ENCODE measurements at places on chromosomes 4 and X.
A peak's percentile ranks its signal among the peaks of the same experiment; 100 is the strongest.

GRCh38 chr4:173264684-173265185, 69.4 kb downstream of the HMGB2 start:
- peak; percentile 31 for DNase-seq

- DNase-seq, result no peak
Observed at GRCh38 chrX:141214196-141214595, 28.1 kb downstream of the SPANXC start.

DNA sequence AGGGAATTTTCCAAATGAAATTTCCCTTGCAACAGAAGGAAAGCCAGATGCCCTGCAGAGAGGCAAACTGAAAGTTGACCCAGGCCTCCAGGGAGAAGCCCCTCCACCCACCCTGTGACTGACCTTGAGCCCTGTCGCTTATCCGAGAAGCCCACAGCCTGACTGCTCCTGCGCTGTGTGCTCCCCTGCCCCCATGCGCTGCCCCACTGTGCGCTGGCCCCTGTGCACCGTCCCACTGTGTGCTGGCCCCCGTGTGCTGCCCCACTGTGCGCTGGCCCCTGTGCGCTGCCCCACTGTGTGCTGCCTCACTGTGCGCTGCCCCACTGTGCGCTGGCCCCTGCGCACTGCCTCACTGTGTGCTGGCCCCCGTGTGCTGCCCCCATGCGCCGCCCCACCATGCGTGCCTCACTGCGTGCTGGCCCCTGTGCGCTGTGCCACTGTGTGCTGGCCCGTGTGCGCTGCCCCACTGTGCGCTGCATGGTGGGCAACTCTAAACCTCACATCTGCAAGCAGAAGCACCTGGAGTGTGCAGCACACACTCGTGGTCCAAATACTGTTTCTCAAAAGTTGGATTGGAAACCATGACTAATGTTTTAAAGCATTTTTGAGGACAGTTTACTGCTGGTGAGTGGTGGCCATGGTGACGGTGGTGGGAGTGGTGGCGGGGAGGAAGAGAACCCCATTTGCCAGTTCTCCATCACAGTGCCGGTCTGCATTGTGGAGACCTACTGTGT, 8.3 kb upstream of the GRPEL1 start:
- no peak for DNase-seq

DNA sequence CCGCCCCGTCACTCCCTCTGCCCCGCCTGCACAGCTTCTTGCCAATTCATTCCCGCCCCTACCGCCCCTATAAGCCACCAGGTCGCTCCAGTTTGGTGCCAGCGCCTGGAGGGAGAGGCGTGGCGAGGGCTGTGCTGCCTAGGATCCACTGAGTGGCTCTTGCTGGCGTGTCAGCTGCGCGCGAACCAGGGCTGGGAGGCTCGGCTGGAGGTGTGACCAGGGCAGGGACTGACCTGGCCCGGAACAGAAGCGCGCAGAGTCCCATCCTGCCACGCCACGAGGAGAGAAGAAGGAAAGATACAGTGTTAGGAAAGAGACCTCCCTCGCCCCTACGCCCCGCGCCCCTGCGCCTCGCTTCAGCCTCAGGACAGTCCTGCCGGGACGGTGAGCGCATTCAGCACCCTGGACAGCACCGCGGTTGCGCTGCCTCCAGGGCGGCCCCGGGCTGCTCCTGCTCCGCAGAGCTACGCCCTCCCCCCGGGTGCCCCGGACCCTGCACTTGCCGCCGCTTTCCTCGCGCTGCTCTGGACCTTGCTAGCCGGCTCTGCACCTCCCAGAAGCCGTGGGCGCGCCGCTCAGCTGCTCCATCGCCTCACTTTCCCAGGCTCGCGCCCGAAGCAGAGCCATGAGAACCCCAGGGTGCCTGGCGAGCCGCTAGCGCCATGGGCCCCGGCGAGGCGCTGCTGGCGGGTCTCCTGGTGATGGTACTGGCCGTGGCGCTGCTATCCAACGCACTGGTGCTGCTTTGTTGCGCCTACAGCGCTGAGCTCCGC, at the start of gene GPR78:
Gene GPR78, plus strand, starts transcription at position 72 of the 773 bp plus-strand sequence. Its CDS starts 591 bp downstream, at position 663.
- no peak for DNase-seq

DNA sequence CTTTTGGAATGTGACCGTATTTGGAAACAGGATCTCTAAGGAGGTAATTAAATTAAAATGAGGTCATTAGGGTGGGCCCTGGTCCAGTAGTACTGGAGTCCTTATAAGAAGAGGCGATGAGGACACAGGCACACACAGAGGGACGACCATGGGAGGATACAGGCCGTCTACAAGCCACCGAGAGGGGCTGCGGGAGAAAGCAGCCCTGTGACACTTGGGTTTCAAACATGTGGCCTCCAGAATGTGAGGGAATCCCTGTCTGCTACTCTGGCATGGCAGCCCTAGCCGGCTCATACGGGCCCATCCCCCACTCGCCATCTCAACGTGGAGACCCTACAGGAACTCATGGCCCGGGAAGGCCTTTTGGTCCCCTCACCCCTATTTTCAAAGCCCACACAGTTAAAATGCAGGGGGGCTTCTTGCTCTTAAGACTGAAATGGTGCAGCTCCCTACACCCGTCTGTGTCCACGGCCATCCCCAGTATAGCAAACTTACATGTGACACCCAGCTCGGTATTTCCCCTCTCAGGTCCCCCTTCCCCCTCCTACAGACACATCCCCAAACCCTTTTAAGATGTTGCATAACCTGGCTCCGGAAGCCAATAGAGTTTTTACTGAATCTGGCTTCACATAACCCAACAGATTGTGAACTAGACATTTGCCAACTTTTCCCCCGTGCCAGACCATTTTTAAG, 124.1 kb upstream of the TBL1X start:
- no peak for DNase-seq

DNA sequence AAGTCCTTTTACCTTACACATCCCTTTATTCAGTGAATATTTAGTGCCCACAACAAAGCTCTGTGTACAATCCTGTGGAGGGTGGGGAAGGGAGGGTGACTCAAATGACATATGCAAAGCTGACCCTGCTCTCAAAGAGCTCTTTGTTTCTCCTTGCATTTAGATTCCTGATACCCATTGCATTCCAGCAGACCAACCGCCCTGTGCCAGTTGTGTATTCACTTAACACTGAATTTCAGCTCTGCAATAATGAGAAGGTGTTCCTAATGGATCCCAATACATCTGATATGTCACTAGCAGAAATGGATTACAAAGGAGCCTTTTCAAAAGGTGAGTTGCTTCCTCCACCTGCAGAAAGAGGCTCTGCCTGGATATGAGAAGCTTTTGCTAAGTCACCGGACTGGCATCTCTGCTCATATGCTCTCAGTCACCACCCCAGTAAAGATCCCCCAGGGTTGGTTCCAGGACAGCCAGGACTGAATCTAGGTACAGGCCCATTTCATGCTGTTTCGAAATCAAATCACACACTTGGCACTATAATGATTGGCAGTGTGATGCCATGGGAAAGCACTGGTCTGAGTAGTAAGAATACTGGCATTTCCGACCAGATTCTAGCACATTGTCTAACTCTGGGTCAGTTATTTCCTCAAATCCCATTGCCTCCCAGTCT, 17.1 kb upstream of the ANXA3 start:
- DNase-seq, result no peak

All from NCI-H187 (cell line).